Urinary bladder (tissue), 4 donors: ENCODE measurements at places on chromosomes 2 and 18. TPM values are rescaled to one million over a fixed set of nuclear protein-coding genes. Genes with fewer than 3 reads are reported as not detected.

- DNase-seq = no peak
These were observed 27.7 kb downstream of the FAM110C start for GRCh38 chr2:18402-19271.

GRCh38 chr2:64586054-64586453 lies 61.9 kb downstream of the AFTPH start:
- DNase-seq = no peak

The FEV gene
- polyA plus RNA-seq = not detected

The TEKT4 gene
- polyA plus RNA-seq = not detected

- no peak for DNase-seq
These were observed 197.5 kb upstream of the NRP2 start for GRCh38 chr2:205484764-205485163.

DNA sequence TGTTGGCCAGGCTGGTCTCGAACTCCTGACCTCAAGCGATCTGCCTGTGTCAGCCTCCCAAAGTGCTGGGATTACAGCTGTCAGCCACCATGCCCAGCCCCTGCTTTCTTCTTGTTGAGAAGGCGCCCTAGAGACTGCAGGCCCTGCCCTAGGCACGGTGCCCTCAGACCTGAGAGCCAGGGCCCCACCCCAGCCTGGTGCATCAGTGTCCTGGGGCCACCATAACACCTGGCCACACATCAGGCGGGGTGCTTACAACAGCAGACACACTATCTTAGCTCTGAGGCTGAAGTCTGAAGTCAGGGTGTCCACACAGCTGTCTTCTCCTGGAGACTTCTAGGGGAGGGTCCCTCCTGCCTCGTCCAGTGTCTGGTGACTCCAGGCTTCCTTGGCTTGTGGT lies 120.6 kb downstream of the NDUFA10 start:
- DNase-seq = no peak

The PIEZO2 gene
- 5.9 TPM for polyA plus RNA-seq

DNA sequence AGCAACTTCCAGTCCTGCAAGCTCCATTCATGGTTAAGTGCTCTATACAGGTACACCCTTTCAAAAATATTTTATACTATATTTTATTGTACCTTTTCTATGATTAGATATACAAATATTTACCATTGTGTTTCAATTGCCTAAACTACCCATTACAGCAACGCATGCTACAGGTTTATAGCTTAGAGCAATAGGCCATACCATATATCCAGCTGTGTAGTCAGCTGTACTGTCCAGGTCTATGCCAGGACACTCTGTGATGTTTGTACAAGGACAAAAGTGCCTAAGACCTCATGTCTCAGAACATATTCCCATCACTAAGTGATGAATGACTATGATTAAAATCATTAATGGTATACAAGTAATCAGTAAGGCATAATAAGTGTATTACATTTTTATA lies 368.7 kb downstream of the CMPK2 start:
- DNase-seq = no peak

The PSD4 gene
- polyA plus RNA-seq = 6.3 TPM
